ENCODE measurements at places on chromosomes 5 and 9. TPM values are rescaled to one million over a fixed set of nuclear protein-coding genes. Genes with fewer than 3 reads are reported as not detected.

- no peaks in the 10 kb centered on the region for H3K36me3 ChIP-seq
- H3K4me1 ChIP-seq, result peaks cover 25% of the 10 kb centered on the region
- H3K27me3 ChIP-seq, result no peaks in the 10 kb centered on the region
- DNase-seq, result no peak
Observed at GRCh38 chr9:86994231-86994630, 46.9 kb upstream of the GAS1 start.

GRCh38 chr5:21173526-21173925 lies 1185.5 kb upstream of the CDH18 start:
- no peaks in the 10 kb centered on the region for H3K27me3 ChIP-seq
- H3K36me3 ChIP-seq, result no peaks in the 10 kb centered on the region
- no peaks in the 10 kb centered on the region for H3K4me1 ChIP-seq
- no peak overlapping the region for H3K27ac ChIP-seq
- H3K4me3 ChIP-seq, result no peak overlapping the region

- H3K27ac ChIP-seq, result no peak overlapping the region
- no peaks in the 10 kb centered on the region for H3K27me3 ChIP-seq
- H3K36me3 ChIP-seq, result no peaks in the 10 kb centered on the region
- no peak for DNase-seq
- no peak overlapping the region for H3K4me3 ChIP-seq
- no peaks in the 10 kb centered on the region for H3K4me1 ChIP-seq
Observed at GRCh38 chr5:162268694-162269481, 201.3 kb downstream of the GABRG2 start.

GRCh38 chr5:150291388-150292385 lies 2.1 kb upstream of the CAMK2A start:
- peaks cover 10% of the 10 kb centered on the region for H3K4me1 ChIP-seq
- H3K4me3 ChIP-seq, result no peak overlapping the region
- no peak for DNase-seq
- no peaks in the 10 kb centered on the region for H3K27me3 ChIP-seq
- H3K36me3 ChIP-seq, result no peaks in the 10 kb centered on the region
- H3K27ac ChIP-seq, result no peak overlapping the region

DNA sequence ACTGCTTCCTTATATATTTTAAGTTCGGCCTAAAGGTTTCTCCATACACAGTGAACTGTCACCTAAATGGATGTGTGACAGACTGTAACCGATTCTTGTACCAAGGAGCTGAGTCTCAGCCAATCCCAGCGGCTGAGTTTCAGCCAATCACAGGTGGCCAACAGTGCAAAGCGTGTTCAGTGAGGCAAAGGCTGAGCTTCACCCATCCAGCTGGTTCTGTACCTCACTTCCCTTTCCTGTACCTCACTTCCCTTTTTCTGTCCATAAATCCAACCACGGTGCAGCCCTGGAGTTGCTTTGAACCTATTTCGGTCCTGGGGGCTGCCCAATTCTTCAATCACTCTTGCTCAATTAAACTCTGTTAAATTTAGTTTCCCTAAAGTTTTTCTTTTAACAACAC lies 15.7 kb upstream of the TBC1D9B start:
- no peak for DNase-seq
- no peak overlapping the region for H3K27ac ChIP-seq
- no peak overlapping the region for H3K4me3 ChIP-seq
- H3K4me1 ChIP-seq, result no peaks in the 10 kb centered on the region
- H3K27me3 ChIP-seq, result no peaks in the 10 kb centered on the region
- H3K36me3 ChIP-seq, result no peaks in the 10 kb centered on the region

- H3K27me3 ChIP-seq, result no peaks in the 10 kb centered on the region
- H3K27ac ChIP-seq, result no peak overlapping the region
- H3K36me3 ChIP-seq, result peaks cover 4% of the 10 kb centered on the region
Observed at GRCh38 chr5:148255456-148255855, 13.1 kb upstream of the SPINK13 start.

DNA sequence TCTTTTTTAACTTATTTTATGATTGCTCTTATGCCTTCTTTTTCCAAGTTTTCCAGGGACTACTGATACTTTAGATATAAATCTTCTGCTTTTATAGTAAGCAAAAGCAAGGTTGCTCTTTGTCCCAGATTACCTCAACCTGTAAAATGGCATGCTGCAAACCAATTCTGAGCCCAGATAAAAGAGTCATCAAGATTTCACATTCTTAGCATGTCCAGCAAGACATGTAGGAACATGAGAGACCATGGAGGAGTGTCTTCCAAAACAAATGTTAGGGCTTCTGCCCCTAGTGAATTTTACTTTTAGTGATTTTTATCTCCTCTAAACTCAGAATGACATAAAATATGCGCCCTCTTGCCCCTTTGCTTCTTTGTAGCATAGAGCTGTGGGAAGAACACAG lies 7.0 kb upstream of the CDC20B start:
- H3K4me1 ChIP-seq, result peaks cover 10% of the 10 kb centered on the region
- H3K36me3 ChIP-seq, result no peaks in the 10 kb centered on the region
- H3K27me3 ChIP-seq, result peaks cover 87% of the 10 kb centered on the region
- DNase-seq, result no peak

DNA sequence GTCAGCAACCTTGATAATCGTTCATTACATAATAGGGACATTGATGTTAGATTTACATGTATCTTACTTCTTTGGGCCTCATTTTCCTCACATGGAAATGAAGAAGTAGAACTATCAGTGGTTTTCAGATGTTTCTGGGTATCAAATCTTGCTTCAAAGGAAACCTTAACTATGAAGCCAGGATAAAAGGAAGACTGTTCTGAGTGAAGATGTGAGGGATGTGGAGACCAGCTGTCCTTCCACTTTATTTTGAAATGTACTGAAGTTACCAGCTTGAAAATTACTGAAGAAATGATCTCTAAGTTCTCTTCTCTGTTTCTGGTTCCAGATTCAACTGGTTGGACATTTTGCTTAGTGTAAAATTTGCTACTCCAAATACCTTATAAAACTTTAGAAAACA lies 186.0 kb downstream of the ADAMTSL1 start:
- DNase-seq, result no peak
- no peaks in the 10 kb centered on the region for H3K4me1 ChIP-seq
- no peak overlapping the region for H3K27ac ChIP-seq

DNA sequence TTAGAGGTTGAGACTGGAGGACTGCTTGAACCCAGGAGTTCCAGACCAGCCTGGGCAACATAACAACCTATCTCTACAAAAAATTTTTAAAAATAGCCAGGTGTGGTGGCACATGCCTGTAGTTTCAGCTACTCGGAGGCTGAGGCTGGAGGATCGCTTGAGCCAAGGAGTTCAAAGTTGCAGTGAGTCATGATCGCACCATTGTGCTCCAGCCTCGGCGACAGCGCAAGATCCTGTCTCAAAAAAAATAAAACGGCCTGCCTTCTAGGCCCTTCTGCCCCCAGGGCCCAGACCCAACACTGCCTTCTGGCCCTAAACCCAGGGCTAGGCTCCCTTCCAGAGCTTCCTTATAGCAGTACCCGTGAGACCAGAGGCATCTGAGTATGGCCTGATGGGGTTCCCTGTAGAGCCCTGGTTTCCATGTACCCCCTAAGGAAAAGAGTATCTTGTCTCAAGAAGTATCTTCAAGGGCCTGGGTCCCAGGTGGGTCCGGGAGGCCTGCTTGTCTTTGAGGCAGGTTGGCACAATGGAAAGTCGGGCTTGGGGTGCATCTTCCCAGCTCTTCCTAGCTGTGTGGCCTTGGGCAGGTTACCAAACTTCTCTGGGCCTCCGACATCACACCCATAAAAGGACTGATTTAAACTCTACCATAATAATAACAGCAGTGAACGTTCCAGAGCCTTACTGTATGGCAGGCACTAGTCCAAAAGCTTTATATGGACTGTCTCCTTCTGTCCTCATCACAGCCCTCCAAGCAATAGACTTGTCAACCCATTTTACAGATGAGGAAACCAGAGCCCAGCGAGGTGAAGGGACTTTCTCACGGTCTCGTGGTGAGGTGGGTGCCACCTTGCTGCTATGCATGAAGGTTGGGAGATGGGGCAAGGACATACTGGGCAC lies 9.6 kb downstream of the LRRC8A start:
- no peaks in the 10 kb centered on the region for H3K27me3 ChIP-seq
- H3K4me1 ChIP-seq, result no peaks in the 10 kb centered on the region
- H3K36me3 ChIP-seq, result peaks cover 14% of the 10 kb centered on the region
- DNase-seq, result no peak

- DNase-seq, result no peak
- no peaks in the 10 kb centered on the region for H3K36me3 ChIP-seq
- no peak overlapping the region for H3K4me3 ChIP-seq
- no peaks in the 10 kb centered on the region for H3K27me3 ChIP-seq
- peaks cover 14% of the 10 kb centered on the region for H3K4me1 ChIP-seq
- peak overlapping the region; percentile 68 for H3K27ac ChIP-seq
Observed at GRCh38 chr5:52876456-52876855, 88.7 kb downstream of the ITGA1 start.

DNA sequence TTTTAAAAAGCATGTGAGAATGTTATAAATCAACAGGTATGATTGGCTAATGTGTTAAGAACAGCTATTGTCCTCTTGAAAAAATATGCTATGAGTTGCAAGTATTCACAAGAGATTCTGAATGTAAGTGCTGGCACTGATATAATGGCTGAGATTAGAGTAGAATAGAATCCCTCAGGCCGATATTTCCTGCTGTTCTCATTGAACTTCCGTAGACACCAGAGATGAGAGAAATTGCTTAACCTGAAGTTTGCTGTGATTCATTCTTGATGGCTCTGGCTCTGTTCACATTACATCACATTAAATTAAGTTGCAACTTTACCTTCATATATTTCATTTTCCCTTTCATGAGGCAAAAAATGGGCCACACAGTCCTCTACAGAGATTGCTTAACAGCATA lies 114.5 kb downstream of the BAAT start:
- H3K4me1 ChIP-seq, result no peaks in the 10 kb centered on the region
- no peaks in the 10 kb centered on the region for H3K36me3 ChIP-seq
- no peak overlapping the region for H3K4me3 ChIP-seq
- DNase-seq, result no peak
- no peak overlapping the region for H3K27ac ChIP-seq
- peaks cover 6% of the 10 kb centered on the region for H3K27me3 ChIP-seq

GRCh38 chr9:124098141-124098905 lies 86.8 kb downstream of the LHX2 start:
- no peaks in the 10 kb centered on the region for H3K36me3 ChIP-seq
- no peak for DNase-seq
- no peak overlapping the region for H3K27ac ChIP-seq
- H3K4me3 ChIP-seq, result no peak overlapping the region
- peaks cover 5% of the 10 kb centered on the region for H3K4me1 ChIP-seq

DNA sequence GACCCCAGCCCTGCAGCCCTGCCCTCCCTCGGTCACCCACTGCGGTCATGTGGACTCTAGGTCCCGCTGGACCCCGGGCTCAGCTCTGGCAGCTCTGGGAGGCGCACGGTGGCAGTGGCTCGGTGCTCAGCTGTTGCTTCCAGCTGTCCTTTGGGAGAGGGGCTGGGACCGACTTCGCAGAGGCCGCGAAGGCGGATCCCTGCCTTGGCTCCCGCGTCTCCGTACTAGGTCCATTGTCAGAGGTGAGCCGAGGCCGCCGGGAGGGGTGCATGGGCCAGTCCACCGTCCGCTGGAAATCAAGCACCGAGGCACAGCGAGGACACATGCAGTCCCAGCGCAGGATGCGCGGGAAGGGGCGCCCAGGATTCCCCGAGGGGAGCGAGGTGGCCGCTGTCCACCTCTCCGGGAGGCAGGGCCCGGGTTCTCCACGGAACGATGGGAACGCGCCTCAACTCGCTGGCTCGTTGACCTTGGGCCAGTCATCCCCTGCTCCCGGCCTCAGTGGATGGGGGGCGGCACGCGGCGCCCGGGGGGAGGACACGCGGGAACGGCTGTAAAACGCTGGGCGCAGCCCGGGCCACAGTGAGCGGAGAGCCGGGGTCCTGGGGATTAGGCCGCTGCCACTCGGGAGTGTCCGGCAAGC lies 732 bp downstream of the GBGT1 start:
- H3K27ac ChIP-seq, result no peak overlapping the region
- no peak for DNase-seq
- H3K36me3 ChIP-seq, result peaks cover 16% of the 10 kb centered on the region
- peak overlapping the region; percentile 79 for H3K4me3 ChIP-seq
- H3K4me1 ChIP-seq, result peaks cover 4% of the 10 kb centered on the region

DNA sequence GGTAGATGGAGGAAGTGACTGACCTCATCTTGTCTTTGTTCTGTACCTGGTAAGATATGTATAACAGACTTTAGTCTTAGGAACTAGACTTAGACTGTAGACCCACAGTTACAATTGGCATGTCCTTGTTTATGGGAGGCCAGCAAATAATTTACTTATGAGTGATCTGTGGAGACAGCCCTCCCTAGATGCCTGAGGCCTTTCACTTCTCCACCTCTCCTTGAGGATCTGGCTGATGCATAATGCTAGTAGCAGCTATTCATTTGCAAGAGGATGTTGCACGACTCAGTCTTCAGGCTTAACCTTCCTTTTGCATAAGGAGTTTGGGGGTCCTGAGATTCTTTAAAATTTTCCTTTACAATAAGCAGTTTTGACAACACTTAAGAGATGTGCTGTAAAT lies 100.7 kb downstream of the YTHDC2 start:
- H3K4me1 ChIP-seq, result peaks cover 10% of the 10 kb centered on the region
- peaks cover 2% of the 10 kb centered on the region for H3K36me3 ChIP-seq
- no peak overlapping the region for H3K4me3 ChIP-seq
- no peaks in the 10 kb centered on the region for H3K27me3 ChIP-seq

ELOVL7 gene
- 8.6 TPM for total RNA-seq

CDKN2B gene
- total RNA-seq, result 40.3 TPM

PPP1R26 gene
- total RNA-seq, result 27.9 TPM

TSSK1B gene
- total RNA-seq, result 0.78 TPM

PCDHB16 gene
- total RNA-seq, result 24.6 TPM

CCDC152 gene
- not detected for total RNA-seq

CCL28 gene
- not detected for total RNA-seq

SEMA4D gene
- total RNA-seq, result 44.7 TPM

Data from mesothelial cell of epicardium (in vitro differentiated cells).